ENCODE measurements at places on chromosomes 2 and 18. TPM values are rescaled to one million over a fixed set of nuclear protein-coding genes. Genes with fewer than 3 reads are reported as not detected.

The DSG2 gene
- total RNA-seq: 11.8 TPM

The ZAP70 gene
- 16.7 TPM for total RNA-seq

The POTEC gene
- not detected for total RNA-seq

The PPP1R1C gene
- not detected for total RNA-seq

The ST8SIA3 gene
- 0.25 TPM for total RNA-seq

The ALPG gene
- not detected for total RNA-seq

The CHRND gene
- not detected for total RNA-seq

The SERPINB7 gene
- total RNA-seq: 0.49 TPM
